ENCODE measurements at places on chromosomes 3 and 15.
A peak's percentile ranks its signal among the peaks of the same experiment; 100 is the strongest.

- peak; percentile 29 for DNase-seq
These were observed 26.5 kb downstream of the ATP6V1A start for GRCh38 chr3:113773381-113773780.

GRCh38 chr3:86937306-86937791 lies 53.6 kb downstream of the VGLL3 start:
- DNase-seq, result peak; percentile 88

DNA sequence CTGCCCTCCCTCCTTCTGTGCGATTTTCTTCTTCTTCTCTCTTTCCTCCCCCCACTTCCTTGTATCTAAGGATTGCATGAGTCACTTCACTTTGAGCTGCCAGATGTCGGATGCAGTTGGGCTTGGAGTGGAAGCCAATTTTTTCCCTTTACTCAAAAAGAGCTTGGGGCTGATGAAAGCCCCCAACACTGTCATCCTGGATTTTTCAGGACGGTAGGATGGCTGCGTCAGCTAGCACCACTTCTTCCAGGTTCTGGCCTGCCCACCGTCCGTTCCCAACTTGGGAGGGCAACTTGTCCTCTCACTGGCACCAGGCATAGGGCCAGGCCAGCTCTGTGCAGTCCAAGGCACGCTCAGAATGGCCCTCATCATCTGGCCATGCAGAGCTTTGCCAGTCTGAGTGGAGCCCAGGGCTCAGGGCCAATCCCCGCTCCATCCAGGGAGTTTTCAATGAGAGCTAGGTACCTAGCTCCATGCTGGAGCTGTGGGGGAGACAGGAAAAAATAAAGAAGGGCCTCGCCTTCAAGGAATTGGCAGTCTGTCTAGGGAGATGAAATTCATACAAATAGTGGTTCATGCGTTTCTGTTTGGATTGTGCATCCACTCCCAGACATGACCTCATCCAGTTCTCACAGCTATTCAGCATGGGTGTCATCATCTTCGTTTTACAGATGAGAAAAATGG lies 47.7 kb upstream of the INSYN1 start:
- DNase-seq, result peak; percentile 66

- no peak for DNase-seq
These were observed 127.5 kb upstream of the STRIT1 start for GRCh38 chr3:155420881-155421486.

DNA sequence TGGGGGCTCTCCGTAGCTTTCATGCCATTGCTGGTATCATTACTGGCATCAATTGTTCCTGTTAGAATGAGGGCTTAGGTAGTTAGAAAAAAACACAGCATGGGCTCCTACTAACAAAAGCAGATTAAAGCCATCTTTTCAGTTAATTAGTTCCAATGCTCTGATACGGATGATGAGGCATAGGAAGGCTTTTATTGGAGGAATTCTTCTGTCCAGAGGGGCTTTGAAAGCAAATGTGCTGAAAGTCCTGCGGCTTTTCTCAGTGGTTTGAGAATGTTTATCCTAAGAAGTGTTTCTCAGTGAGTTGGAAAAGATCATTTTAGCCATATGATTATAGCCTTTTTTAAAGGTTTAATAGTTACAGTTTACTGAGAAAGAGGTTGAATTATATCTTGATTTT lies 198.5 kb downstream of the THSD4 start:
- peak; percentile 57 for DNase-seq

DNA sequence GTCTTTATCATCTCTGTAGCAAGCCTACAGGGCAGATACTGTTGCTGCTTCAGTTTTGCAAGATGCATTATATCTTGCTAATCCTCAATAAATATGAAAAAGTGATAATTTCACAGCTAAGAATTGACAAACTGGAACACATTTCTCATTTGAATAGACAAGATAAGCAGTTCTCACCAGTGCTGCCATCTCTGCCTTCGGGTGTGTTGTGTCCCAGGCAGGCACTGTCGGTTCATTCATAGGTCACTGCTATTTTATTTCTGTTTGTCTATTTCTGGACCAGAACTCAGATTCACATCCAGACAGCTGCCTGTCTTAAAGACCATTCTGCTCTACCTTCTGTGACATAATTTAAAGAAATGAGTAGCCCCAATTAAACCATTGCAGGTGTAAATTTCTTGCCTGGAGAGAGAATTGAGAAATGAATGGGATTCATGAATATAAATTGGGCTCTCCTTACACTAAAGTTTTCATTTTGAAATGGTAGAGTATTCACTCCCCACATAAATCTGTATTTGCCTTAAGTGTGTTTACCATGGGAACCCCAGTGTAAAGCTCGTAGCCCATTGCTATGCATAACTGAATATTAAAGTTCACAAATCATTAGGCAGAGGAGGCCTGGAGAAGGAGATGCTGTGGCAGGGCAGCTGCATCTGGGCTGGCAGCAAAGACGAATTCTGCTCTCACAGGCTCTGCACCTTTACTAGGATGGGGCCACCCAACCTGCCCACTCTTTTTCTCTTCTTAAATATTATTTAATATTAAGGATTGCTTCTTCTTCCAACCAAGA lies 149.9 kb downstream of the ARPP21 start:
- DNase-seq, result no peak

DNA sequence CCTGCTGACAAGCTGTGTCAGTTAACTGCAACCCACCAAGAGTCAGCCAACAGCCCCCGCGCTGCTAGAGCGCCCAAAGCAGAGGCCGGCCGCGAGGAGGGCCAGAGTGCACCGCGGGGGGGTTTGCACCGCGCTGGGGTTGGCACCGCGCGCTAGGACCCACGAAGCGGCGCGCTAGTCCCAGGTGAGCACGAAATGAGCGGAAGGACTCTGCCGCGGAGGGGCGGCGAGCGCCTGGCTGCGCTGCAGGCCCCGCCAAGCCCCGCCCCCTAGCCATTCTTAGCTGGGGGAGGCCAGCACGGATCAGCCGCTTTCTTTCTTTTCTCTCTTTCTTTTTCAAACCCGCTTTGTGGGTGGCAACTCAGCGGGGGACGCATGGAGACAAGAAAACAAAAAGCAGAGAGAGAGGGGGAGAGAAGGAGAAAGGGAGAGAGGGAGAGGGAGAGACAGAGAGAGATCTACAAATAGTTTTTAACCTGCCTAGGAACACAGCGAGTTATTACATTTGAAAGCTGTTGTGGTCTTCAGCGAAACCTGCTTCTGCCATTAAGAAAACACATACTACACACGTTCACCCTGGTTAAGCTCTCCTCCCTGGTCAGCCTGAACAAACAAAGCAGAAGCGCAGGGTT lies 6.9 kb upstream of the FOXB1 start:
- no peak for DNase-seq

- no peak for DNase-seq
These were observed 461.9 kb upstream of the ONECUT1 start for GRCh38 chr15:53251996-53252395.

DNA sequence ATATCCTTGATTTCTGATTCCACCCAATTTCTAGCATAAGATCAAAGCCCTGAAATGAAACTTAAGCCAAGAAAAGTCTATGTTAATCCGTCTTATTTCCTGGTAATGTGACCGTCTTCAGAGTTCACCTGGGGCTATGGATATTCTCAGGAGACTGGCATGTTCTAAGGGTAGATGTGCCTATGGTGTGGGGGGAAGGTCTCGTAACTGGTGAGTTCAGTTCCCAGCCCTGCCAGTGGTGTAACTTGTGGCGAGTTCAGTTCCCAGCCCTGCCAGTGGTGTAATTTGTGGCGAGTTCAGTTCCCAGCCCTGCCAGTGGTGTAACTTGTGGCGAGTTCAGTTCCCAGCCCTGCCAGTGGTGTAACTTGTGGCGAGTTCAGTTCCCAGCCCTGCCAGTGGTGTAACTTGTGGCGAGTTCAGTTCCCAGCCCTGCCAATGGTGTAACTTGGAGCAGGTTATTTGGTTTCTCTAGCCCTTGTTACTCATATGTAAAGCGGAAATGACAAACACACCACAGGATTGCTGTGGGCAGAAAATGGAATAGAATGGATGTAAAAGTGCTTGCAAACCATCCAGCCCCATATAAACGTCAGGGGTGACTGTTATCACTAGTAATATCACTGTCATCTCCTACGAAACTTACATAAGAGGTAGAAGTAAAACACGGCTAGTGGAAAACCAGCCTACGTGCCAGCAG lies 30.4 kb downstream of the SLC51A start:
- peak; percentile 18 for DNase-seq

DNA sequence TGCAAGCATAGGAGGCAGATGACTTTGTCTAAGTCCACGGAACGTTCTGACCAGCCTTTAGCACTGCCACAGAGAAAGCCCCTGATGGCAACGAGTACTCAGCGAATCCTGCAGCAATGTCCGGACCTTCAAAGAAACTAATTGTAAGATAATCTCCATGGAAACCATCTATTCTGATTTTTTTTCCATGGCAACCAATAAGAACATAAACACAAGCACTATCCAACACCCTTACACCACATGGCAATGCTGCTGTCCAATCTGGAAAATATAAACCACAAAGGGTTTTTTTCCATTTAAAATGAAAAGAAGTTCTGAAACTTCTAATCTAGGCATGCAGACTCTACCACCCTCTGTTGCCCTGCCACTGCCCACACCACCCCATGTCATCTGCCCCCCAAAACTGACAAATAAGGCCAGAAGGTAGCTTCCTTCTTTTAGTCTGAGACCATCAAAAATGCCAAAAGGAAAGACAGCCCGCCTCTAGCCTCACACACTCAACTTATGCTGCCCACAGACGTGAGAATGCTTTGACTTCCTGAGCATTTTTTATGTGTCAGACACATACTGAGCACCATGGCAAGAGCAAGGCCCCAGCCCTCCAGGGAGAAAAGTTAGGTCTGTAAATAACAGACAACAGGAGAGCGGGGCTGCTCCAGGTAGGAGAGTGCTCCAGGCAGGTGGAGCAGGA lies 44.5 kb downstream of the POC1A start:
- no peak for DNase-seq

DNA sequence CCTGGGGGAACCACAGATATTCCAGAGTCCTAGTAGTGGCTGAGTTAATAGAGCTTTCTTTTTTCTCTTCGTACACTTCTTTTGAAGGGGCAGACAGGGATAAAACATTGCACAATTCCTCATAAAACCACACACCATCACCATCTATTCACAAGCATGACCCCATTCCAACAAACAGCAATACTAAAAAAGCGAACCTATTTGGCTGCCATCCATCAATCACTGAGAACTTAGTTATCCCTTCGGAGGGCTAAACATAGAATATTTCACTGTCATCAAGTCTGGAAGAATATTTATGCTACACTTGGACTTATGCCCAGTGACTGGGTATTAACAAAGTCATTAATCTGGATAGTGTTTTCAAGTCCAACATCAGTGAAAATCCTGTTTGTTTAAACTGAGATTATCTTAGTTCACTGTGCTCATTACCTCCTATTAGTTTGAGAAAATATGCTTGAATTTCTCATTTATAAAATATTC lies 80.3 kb upstream of the PRTG start:
- peak; percentile 69 for DNase-seq

GRCh38 chr3:31534065-31534425 lies 1.3 kb downstream of the STT3B start:
- DNase-seq, result peak; percentile 14

- no peak for DNase-seq
These were observed 17.9 kb upstream of the P2RY14 start for GRCh38 chr3:151296226-151296625.

DNA sequence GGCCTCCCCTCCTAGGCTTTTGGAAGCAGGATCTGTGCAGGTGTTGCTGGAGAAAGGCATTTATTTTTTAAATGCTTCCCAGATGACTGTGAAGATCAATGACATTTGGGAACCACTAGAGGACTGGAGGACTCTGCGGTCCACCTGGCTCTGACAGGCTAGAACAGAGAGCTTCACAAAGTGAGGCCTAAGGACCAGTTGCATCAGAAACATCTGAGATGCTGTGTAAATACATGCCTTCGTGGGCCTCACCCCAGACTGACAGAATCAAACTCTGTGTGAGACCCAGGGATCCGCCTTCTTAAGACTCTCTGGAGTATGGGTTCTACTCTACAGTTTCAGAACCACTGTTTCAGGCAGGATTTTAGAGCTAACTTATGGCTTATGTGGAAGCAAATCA lies 105.0 kb upstream of the ICE2 start:
- DNase-seq, result no peak

- no peak for DNase-seq
These were observed 293.9 kb upstream of the PROK2 start for GRCh38 chr3:72078676-72079368.

DNA sequence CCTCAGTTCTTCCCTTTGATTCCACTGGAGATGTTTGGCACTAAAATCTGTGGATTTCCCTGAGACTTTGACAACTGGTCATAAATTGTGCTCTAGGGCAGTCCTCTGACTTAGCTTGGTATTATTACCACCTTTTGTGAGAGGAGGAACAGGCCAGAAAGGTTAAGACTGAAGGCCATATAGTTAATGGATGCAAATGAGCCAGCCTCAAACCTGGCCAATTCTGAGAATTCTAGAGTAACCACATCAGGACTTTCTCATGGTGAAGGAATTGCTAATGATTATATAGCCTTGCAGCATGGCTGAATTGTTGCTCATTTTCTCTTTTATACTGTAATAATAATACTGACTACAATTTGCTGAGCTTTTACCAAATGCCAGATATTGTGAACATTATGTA lies 162.5 kb downstream of the CADPS start:
- no peak for DNase-seq

DNA sequence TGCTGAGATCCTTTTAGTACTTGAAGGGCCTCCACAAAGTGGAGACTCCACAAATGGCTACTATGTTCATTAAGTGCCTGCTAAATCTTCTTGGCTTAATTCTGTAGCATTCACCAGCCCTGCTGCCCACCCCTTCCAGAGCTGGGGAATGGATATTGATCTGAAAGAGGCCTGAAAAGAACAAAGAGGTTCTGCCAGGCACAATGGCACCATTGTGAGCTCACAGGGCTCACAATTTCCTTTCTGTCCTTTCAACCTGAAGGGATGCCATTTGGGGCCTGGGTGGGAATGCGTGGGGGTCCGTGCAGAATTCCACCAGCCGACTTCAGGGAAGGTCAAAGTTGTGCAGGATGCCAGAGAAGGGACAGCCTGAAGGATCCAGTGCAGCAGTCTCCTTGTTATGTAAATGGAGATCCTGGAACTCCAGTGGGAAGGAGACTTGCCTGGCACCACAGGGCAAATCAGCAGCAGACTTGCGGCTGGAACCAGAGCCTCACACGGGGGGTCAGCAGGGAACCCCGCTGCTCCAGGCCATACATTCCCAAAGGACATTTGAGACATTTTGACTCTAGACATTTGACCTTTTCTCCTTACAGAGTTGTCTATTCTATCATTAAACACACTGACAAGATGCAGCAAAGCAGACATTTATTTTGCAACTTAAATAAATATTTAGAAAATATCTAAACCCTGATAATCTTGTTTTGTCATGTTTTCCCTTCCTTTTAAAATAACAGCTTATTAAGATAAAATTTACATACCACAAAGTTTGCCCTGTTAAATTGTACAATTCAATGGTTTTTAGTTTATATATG lies 21.5 kb upstream of the MORF4L1 start:
- DNase-seq, result no peak

GRCh38 chr3:184177767-184178306 lies 3.2 kb downstream of the AP2M1 start:
- no peak for DNase-seq
